NCI-H510A (cell line): ENCODE measurements at places on chromosomes 2 and 18.

GRCh38 chr2:49004036-49004626 is 150.2 kb downstream of the FSHR start:
- no peak for DNase-seq

DNA sequence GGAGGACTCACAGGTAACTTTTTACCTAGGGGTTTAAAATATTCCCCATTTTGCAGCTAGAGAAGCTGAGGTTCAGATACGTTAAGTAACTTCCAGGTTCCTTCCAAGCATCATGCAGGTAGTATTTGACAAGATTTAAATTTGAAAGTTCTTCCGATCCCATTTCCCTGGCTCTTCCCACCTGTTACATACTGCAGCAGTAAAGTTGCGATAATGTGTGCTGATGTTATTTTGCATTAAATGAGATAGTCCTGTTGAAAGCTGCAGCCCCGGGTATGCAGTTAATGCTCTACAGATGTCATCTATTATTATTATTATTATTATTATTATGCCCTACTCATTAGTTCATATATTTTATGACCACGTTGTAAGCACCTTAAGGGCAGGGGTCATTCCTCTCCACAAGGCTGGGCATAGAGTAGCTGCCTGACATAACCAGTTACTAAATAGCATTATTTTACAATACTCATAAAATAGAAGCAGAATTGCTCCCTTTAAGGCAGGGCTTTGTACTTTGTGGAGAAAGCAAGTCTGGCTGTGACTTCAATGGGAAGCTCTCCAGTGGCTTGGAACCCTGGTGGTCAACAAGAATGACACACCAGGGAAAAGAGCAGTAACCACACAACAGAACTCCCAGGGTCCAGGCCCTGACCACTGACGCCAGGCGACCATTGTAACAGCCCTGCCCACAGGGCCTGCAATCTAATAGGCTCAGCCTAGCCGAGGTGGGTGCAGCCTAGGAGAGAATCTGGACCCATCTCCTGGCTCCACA is 112.0 kb upstream of the STPG4 start:
- DNase-seq: no peak

DNA sequence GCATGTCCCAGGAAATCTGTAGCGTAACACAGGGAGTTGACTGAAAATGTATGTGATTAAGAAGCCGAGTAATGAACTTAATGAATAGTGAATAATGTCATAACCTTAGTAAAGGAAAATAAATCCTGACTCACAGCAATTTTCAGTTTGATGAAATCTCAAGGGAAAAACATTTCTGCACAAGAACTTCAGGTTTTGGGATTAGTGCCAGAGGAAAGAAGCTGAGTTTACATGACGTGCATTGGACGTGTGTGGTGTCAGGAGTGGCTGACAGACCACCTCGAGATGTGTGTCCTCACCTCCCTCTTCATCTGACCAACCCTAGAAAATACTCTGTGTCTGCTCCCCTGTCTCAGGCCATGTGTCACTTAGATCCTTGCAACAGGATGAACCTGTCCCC is 39.1 kb downstream of the VWA3B start:
- no peak for DNase-seq

GRCh38 chr2:10369269-10370255 is 66.9 kb downstream of the HPCAL1 start:
- no peak for DNase-seq

DNA sequence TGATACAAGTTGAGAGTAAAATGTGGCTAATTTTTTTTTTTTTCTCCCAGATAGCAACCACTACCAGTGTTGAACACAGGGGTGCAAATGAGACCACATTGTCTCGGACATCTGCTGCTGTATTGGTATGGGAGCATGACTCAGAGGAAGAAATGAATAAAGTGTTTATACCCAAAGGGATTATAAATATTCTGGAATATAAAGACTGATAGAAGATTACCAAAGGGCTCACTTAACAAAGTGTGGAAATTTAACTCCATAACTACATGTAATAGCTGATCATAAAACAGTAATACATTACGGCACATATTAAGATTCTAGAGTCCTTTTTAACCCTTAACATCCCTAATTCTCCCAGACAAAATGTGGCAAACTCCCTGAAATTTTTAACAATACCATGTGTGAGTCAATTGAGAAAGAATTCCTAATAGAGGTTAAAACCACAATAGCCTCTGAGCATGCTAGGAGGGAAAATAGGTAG is 1023.0 kb upstream of the ACVR2A start:
- no peak for DNase-seq

DNA sequence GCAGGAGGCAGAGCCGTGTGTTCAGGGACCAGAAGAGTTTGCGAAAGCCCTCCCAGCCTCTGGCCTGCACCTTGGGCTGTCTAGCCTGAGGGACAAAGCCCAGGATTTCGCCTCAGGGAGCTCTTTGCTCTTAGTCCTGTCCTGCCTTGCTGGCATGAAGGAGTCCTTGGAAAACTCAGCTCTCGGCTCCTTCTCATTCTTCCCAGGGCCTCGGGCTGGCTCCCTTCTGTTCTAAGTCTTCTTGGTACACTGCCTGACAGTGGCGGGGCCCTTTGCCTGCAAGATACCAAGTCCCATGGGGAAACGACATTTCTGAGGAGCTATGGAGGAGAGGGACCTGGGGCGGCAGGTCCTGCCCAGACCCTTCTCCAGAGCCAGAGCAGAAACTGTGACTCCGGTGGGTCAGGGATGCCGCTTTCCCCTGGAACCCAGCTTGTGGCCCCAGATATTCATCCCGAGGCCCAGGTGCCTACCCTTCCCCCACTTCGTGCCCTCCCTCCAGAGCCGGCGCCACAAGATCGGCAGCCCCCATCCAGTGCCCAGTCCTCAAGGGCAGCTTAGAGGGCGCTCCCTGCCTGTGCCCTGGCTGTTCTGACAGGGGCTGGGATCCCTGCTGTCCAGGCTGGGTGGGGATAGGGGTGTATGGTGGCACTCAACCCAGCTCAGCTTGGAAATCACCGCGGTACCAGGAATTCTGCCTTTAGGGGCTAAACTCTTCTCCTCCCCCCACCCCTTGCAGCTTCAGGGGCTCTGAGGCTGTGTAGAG is 5.5 kb upstream of the CYP26B1 start:
- DNase-seq: no peak

- no peak for DNase-seq
Measured at GRCh38 chr2:140596447-140596846, 1534.4 kb downstream of the LRP1B start.

DNA sequence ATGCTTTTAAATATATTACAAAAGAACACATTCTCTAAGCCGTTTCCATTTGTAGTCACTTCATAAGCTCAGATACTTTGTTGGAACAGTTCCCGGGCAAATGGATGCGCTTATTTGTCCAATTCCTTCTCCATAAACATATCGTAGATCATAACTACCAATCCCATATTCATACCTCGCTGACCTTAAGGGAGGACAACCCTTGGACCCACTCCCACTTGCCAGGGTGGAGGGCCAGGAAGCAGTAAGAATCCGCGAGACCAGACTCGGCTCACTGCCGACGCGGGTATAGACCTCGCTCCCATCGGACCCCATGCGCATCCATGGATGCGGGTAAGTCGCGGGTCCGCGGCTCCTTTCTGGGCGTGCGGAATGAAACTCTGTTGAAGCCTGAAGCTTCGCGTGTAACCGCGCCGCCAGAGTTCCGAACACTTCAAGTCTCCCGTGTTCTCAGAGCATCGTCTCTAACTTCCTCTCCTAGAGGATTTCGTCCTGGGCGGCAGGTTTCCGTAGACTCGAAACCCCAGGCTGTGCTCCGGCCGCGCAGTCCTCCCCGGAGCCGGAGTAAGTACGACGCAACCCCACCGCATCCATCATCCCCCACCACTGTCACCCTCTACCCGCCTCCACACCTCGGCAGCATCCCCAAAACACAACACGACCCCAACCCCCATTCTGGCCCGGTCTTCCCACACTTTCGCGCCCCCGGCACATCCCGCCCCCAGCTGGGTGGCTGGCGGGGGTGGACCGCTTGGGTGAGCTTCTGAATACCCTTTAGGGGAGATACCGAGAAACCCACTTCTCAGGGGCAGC is 1.1 kb downstream of the DSC3 start:
- no peak for DNase-seq

GRCh38 chr2:126660971-126661370 is 5.0 kb downstream of the GYPC start:
- DNase-seq: no peak

DNA sequence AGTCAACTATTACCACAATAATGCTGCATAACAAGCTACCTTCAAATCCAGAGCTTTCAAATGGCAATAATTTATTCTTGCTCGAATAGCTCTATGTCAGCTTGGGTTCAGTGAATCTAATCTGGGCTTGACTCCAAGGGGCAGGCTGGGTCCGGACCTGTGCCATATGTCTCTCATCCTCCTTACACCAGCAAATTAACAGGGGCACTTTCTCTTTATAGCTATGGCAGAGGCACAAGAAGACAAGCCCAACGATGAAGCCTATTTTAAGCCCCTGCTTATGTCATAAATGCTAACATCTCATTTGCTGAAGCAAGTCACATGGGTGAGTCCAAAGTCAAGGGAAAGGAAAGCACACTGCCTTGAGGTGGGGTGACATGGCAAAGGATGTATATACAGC is 13.3 kb upstream of the ZNF521 start:
- no peak for DNase-seq
